ENCODE measurements at places on chromosomes 11 and 22.

- no peak for DNase-seq
These were observed 5.7 kb downstream of the ZFTA start for GRCh38 chr11:63762654-63763495.

- DNase-seq, result no peak
These were observed 390.5 kb downstream of the TMEM135 start for GRCh38 chr11:87428266-87428665.

- no peak for DNase-seq
These were observed 117.6 kb downstream of the C11orf58 start for GRCh38 chr11:16856022-16856471.

DNA sequence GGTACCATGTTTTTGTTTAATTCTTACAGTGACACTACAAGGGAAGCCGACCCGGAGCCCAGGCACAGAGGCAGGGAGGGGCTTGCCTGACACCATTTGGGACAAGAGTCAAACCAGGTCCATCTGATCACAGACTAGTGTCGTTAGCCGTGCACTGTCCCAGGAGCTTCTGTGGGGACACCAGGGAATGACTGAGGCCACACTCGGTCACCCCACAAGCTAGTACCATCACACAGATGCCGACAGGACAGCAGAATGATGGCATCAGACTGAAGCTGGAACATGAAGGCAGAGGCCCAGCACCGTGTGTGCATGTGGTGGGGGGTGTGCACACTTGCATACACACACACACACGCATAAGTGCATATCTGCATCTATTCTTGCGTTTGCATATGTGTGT is 61.5 kb upstream of the NECTIN1 start:
- no peak for DNase-seq

- no peak for DNase-seq
These were observed 332.2 kb downstream of the LUZP2 start for GRCh38 chr11:24828938-24829605.

GRCh38 chr11:116888024-116888423 is 50.6 kb upstream of the APOA1 start:
- no peak for DNase-seq

DNA sequence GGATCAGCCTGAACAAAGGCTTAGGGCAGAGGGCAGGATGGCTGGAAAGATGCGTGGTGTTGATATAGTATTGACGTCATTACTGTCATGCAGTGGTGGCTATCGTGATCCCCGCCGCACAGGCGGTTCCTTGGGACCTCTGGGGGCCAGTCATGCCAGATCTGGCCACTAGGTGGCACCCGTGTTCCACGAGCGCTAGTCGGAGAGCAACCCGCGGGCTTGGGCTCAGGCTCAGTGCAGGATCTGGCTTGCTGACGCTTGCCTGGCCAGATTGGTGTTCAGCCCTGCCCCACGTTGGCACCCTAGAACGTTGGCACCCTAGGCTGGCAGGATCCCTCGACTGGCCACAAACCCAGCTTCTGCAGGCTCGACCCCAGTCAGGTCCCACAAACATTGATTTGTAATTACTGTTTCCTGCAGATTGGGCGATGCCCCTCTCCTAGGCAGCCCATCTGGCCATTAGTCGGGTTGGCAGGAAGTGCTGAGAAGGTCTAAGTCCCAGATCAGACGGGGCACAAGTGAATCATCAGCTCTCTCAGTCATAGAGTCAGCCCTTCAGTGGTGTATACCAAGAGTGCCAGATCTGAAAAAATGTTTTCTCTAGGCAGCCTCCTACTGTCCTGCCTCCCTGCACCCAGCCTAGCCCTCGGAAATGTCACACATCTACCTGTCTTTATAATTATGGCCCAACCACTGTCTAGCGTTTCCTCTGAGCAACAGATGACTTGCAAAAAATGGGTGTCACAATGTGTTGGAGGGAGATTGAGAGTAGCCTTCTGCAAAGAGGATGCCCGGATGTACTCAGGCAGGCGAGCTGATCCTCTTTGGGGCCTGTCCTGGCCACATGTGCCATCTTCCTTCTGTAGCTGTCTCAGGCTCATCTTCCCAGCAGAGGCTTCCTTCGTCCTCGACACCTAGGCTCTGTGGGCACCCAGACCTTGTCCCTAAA is 315.3 kb downstream of the TMEM135 start:
- peak; percentile 86 for DNase-seq

- no peak for DNase-seq
These were observed 7.2 kb upstream of the IL18BP start for GRCh38 chr11:71991494-71991893.

Data from NCI-H345 (cell line).